ENCODE measurements at places on chromosomes 2 and 18.

- no peak for DNase-seq
Measured at GRCh38 chr2:189217541-189217940, 38.0 kb upstream of the COL5A2 start.

DNA sequence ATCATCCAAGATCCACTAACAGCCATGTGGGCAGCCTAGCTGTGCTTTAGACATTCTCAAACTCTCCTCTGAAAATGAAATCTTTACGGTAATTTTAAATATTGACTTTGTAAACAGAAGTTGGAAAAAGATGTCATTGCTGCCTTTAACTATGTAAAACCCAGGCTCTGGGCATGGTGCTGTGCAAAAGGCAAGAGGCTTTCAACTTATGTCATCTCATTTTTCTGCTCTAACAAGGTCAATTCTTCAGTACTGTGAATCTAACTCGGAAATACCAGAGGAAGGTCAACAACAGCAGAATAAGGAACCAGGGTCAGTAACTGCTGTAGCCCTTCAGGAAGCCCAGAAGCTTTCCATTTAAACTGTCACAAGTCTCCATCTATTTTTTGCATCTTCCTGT is 37.0 kb upstream of the MPP4 start:
- DNase-seq = no peak

DNA sequence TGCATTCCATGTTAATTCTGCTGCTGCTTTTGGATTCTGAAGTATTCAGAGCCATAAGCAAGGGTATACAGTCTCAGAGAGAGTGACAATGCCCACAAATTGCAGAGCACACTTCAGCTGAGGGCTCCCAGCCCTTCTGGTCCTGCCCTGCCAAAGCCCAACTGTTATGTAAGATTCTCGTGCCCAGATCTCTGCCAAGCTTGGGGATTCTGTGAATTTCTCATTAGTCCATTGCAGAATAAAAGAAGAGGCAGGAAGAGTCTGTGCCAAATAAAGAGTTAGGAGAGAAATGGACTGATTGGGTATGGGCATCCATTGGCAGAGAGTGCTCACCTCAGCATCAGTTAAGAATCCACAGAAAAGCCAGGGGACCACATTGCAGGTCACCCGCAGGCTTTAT is 112.0 kb upstream of the PNPT1 start:
- no peak for DNase-seq

- DNase-seq = no peak
Measured at GRCh38 chr18:69949538-69949936, 1.9 kb upstream of the CD226 start.

DNA sequence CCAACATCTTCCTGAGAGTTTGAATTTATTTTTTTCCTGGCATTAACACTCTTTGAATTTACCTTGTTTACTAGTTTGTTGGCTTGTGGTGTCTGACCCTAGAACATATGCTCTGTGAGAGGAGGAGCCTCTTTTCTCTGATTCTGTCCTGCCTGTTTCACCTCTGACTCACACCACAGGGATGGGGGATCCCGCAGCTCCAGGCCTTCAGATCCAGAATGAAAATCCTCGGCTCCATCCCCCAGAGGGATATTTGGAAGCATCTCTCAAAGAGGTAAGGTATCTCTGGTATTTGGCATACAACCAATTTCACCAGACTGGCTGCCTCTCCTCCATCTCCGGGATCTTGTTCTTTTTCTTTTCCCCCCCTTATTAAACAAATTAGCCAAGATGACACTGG is 104.7 kb downstream of the GPR39 start:
- no peak for DNase-seq

DNA sequence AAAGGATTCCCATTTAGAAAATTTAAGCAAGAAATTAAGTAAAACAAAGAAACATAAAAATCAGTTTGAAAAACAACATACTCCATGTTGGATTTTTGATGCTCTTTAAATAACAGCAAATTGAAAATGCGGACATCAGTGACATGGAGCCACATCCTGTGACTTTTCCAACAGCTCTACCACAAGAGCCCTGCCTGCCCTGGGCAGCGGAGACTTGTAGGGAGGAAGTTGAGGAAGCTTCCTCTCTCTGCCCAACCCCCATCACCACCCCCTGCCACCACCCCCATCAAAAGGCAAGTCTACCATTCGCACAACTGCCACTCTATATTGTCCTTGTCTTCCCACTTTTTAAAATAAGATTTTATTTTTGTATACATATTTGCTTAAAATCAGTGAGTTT is 32.8 kb upstream of the DAPL1 start:
- no peak for DNase-seq

- DNase-seq = no peak
Measured at GRCh38 chr2:114534116-114535084, 92.0 kb downstream of the DPP10 start.

GRCh38 chr2:169464466-169464865 is 14.8 kb upstream of the BBS5 start:
- DNase-seq = no peak

- DNase-seq = no peak
Measured at GRCh38 chr2:218262237-218262600, 1.4 kb downstream of the GPBAR1 start.

- no peak for DNase-seq
Measured at GRCh38 chr2:134207589-134208209, 46.2 kb upstream of the MGAT5 start.

DNA sequence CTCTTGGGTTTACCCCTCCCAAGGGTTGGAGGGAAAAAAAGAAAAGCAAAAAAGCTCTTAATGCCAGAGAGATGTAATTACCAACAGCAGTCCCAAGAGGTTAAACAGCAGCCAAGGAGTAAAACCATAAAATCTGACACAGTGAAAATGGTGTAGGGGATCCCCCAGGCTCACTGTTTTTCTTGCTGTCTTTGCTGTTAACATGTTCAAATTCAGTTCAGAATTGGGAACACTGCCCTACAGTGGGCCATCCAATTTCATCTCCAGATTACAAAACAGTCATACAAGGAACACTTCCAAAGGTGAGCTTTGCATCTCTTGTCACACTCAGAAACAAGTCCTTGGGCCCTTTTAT is 54.5 kb downstream of the PLEKHM3 start:
- DNase-seq = no peak

- no peak for DNase-seq
Measured at GRCh38 chr18:25327584-25327983, 24.4 kb downstream of the ZNF521 start.

DNA sequence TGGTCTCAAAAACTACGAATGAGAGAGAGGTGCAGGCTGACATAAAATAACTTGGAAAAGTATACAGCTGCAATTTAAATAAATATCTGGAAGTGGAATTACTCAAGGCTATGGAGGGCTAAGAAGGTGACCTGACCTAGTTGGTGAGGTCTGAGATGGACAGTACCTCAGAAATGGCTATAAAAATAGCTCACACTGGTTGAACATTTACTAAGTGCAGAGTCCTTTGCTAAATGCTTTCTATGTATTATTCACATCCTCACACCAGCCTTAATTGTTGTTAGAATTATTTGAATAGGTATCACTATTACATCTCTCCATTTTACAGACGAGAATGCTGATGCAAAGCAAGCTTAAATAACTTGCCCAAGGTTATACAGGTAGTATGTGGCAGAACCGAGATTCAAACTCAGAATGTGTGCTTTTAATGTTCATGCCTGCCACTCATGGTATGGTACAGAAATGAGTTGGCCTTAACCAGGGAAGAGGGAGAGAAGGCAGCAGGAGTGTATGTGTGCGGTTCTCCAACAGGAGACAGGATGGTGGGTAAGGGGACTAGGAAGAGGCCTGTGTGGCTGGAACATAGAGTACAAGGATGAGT is 37.4 kb downstream of the MRPL44 start:
- DNase-seq = no peak

- no peak for DNase-seq
Measured at GRCh38 chr2:88857274-88857741, 165.8 kb downstream of the RPIA start.

DNA sequence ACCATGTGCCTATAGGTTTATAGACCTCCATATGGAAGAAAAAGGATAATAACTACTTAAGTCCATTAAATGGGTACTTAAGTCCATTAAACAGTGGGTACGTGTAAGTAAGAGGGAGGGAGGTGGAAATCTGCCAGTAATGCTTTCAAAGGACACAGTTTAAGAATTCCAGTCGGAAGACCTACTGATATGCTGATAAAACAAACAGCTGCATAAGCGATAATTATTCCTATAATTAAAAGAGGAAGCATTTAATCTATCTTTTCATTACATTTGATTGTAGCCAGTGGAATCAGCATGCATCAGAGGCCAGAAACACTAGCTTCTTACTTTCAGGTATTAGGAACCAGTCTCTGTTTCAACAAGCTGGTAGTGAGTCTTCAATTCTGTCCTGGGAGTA is 96.4 kb upstream of the DDX18 start:
- no peak for DNase-seq
